ENCODE measurements at places on chromosomes 4 and X.
A peak's percentile ranks its signal among the peaks of the same experiment; 100 is the strongest.

GRCh38 chr4:139582044-139582443, 26.0 kb upstream of the SETD7 start:
- peak; percentile 5 for DNase-seq

DNA sequence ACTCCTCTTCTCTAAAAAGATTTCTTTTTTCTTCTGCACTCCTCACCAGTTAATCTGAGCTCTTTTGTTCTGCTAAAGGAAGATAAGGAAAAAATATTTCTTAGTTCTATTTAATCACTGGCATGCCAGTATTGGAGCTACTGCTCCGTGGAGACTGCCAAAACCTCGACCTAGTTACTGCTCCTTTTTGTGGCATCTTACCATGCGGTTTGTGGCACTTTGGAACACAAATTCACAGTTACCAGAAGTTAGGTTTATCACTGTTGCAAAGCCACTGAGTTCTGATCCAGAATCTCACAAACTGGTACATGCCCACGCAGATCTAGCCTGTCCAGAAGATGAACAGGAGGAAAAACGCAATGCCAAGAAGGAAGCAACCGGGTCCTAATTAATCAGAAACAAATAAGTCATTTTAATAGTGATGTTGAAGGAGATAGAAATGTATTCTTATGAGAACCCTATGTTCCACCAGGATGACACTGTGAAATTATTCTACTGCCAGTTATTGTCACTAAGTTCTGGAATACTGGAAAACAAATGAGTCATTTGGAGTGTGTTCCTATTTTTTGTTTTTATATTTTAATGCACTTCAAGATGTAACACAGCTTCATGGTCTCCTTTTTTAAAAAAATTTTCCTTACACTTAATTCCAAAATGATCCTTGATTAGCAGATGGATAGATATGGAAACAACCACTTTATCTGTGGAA, 106.7 kb upstream of the GK2 start:
- DNase-seq: no peak

GRCh38 chr4:147518846-147519767, 38.2 kb downstream of the EDNRA start:
- peak; percentile 6 for DNase-seq

GRCh38 chr4:185566972-185567371, 31.7 kb upstream of the PDLIM3 start:
- DNase-seq: no peak

DNA sequence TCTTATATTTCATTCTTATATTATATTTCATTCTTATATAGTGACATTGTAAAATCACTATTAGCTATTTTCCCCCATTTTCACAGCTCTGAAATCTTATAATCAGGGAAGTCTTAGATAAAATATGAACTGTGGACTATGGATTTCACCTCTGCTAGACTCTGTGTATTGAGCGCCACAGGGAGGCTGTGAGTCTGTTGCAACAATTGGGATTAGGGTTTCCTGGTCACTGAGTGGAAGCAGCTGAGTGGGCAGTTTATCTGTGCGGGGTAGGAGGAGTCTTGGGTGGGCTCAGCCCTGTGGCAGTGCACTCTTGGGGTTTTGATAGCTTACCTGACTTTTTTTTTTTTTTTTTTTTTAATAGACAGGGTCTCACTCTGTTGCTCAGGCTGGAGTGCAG, 249.5 kb downstream of the PTTG2 start:
- no peak for DNase-seq

GRCh38 chr4:174277433-174277832, 6.0 kb downstream of the FBXO8 start:
- DNase-seq: no peak

Measured in NCI-H2171 (cell line).